ENCODE measurements at places on chromosomes 3 and 15.

DNA sequence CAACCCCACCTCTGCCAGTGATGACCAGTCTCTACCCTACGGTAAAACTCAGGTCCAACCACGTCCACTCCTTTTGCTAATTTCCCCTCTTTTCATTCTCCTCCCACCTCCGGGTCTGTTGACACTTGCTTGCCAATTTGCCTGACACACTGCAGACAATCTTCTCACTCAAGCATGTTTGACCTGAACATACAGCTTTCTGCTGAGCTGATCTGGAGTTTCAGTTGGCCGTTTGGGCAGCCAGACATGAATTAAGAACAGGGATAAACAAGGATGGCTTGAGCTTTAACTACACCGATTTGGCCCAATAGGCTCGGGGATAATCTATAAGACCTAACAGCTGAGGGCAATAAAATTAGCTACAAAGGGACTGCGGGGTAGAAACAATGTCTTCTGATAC is 758.6 kb upstream of the CFAP20DC start:
- DNase-seq, result no peak

GRCh38 chr3:141104151-141104821 is 53.1 kb downstream of the SPSB4 start:
- no peak for DNase-seq

DNA sequence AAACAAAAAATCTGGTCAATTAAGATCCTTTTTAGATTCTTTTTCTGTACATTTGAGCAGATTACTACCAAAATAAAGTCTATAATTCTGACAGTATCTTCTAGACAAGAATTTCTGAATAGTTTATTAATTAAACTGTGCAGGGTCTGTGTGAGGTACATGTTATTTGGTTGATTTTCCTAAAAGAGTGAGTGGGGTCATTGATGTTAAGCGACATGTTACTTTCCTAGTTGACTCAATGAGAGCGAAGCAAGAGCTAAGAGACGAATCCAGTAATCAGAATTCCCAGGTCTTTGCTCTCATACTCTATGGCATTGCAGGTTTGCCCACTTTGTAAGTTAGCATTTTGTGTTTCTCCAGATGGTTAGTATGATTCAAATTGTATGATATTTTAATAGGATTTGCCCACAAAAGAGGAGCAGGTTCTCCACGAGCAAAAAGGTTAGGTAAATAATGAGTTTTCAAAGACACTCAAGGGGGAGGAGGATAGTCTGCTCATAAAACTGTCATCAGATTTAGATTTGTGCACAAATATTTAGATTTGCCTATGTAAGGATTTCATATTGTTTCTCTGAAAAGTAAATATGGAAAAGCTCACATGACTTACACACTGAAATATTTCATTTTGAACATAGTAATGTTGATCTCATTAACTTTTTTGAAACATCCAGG is 217.2 kb upstream of the CGNL1 start:
- DNase-seq, result no peak

DNA sequence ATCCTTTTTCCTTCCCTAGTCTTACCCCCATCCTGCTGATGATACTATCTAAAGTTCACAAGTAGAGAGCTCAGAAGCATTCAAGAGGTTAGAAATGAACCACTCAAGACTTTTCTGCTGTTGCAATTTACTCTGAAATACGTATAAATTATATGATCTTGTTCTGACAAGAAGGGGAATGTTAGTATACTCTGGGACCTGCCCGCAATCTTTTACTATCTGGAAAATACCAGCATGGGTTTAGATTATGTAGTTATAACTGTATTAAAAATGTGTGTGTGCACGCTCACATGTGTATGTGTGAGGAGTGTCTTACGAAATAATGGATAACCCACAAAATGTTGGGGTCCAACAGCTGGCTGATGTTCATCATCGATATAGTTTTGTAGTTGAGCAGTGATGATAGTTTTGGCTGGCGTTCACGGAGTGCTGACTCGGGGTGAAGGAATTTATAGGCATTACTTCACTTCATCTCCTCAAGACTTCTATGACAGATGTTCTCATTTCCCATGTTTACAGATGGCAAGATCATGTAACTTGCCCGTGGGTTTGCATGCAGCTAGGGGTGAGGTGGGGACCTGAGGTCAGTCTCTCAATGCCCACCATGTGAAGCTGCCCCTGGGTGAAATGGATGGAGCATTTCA is 297.5 kb upstream of the LYSMD4 start:
- no peak for DNase-seq

- no peak for DNase-seq
Measured at GRCh38 chr3:146557745-146558144, 13.3 kb upstream of the PLSCR1 start.

DNA sequence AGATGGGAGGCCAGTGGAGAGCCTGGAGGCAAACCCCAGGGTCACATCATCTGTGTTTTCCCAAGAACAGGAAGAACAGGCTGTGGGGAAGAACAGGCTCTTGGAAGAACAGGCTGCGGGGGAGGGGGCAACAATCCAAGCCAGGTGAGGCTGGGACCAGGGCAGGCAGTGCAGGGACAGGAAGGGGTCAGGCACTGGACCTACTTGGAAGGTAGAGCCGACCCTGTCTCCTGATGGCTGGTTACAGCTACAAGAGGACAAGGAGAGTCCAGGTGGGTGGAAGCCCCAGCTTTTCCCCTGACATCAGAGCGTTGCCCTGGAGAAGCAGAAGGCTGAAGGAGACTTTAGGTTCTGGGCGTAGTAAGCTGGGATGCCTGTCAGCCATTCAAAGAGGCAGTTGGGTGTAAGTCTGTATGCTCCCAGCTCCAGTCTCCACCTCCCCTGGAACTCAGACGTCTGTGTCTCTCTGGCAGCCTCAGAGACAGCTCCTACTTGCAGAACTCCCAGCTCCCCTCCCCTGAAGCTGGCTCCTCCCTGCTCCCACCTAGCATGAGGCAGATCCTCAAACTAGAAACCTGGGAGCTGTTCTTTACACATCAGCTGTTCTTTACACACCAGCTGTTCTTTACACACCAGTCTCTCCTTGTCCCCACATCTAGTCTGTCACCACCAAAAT is 130.9 kb downstream of the DNAJB8 start:
- no peak for DNase-seq

DNA sequence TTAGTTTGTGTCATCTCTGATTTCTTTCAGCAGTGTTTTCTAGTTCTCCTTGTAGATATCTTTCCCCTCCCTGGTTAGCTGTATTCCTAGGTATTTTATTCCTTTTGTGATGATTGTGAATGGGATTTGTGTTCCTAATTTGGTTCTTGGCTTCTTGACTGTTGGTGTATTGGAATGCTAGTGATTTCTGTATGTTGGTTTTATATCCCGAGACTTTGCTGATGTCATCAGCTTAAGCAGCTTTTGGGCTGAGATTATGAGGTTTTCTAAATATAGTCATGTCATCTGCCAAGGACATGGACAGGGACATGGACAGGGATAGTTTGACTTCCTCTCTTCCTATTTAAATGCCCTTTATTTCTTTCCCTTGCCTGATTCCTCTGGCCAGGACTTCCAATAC is 35.8 kb downstream of the MYO9A start:
- no peak for DNase-seq

GRCh38 chr15:65920121-65920520 is 50.8 kb downstream of the RAB11A start:
- no peak for DNase-seq

DNA sequence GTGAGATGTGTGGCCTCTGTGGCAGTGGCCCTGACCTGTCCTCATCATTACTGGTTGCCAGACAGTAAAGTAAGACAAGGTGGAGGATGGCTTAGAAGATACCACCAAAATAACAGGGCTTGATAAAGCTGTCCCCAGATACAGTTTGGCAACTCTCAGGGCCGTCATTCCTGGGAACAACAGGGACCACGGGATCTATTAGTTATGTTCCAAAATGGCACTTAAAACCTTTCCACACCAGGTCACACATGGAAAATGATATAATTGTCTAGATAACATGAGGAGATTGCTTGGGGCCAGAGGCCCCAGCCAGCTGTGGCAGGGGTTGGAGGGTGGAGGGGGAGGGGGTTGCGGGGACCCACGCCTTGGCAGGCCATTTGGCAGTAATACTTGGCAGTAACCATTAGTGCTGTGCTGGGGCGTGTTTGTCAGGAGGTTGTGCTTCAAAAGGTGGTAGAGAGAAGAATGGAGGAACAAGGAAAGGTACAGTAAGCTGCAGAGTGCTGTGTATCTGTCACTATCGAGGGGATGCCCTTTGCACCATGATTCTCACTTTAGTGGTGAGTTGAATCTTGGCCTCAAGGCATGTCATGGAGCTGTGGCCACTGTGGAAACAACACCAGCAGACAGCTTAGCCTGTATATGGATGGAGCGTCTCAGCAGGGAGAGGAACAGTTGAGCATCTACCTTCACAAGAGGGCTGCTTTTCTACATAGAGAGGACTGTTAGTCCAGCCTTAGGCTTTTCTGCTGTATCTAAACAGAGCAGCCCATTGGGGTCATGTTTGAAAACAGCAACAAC is 14.0 kb downstream of the PLCL2 start:
- DNase-seq, result no peak

DNA sequence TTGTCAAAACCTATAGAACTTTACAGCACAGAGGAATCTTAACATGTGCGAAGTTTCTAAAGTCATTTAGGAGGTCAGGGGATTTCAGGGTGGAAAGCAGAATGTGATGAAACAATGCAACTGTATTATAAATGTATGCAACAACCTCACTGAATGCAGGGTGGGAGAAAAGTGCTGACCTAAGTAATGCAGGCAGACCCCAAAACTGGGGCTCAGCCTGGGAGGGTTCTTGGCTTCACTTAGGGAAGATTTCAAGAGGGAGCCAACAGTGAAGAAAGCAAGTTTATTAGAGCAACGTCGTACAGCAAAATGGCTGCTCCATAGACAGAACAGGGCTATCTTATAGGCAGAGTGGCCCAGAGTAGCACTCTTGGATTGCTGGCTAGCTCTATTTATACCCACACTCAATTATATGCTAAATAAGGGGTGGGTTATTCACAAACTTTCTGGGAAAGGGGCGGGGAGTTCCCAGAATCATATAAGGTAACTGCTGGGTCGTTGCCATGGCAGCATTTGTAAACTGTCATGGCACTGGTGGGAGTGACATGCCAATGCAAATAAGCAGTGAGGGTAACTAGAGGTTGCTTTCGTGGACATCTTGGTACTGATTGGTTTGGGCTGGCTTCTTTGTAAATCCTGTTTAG is 14.2 kb upstream of the CAND2 start:
- DNase-seq, result no peak

DNA sequence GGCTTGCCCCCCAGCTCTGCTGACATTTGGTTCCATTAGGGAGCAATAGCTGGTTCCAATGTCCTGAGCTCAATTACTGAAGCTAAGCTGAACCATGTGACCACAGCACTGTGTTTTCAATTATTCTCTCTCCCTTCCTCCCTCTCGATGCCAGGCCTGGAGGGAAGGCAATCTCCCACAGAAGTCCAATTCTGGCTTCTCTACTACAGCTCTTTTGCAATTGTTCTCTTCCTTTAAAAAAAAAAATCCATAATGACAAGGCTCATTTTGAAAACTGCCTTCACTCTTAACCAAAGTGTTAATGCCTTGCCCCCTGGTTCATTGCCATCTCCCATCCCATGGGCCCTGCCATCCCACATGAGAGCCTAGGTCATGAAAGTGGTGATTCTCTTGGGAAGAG is 24.8 kb downstream of the IL16 start:
- DNase-seq, result no peak

DNA sequence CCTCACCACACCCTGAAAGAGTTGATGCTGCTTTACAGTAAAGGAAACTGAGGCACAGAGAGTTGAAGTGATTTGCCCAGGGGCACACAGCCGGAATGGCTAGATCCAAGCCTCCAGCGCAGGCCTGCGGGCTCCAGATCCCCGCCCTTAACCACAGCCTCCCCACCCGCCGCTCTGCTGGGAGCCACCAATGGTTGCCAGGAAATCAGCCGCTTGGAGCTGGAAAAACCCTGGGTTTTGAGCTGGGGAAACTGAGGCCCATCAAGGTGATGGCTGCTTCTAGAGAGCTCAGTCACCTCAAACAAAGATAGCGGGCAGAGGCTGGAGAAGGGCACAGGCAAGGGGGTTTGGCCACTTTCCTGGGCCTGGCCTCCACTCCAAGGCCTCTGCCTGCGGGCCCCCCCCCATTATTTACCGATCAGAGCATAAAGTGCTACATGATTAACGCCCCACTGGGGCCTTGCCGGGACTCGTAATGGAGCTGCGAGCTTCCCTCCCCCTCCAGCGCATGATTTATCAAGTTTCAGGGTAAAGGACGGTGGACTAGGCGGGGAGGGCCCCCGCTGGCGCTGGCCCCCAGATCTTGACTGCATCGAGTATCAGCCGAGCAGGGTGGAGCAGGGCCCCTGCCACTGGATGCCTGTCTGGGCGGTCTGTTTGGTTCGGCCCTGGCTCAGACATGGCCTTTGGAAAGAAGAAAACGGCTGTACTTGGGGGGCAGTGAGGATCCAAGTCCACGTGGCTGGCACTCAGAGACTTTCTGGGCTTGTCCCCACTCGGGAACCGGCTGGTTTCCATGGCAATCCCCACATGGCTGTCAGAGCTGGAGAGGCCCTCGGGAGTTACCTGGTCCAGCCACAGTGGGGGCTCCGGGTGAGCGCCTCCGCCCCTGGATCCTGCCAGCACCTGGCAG is 9.1 kb downstream of the PLXND1 start:
- DNase-seq, result no peak

DNA sequence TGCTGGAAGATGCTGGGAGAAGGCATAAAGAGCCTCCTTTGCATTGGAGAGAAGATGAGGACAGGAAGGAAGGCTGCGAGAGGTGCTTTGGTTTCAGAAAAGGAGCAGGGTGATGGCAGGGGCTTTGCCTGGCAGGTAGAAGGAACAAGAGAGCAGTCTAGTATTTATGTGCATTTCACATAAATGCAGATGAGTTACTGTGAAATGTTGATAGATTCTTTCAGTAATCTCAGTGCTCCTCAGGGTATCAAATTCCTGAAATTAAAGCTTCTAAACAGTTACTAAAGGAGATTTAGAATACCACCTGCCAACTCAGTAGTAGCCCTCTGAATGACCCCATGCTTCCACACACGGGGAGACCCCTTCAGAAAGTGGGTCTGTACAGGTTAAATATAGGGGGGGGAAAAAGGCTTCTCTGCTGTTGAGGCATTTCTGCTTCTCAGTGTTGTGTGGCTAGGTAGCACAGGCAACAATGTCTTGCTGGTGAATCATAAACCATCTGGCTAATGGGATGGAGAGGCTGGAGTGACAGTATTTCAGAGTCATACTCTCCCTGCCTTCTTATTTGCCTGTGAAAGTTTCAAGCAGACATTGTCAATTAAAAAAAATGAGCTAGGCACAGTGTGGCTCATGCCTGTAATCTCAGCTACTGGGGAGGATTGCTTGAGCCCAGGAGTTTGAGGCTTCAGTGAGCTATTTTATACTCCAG is 14.3 kb upstream of the FBXL22 start:
- DNase-seq, result no peak

- no peak for DNase-seq
Measured at GRCh38 chr3:152977366-152977765, 142.4 kb downstream of the P2RY1 start.
